ENCODE measurements at places on chromosomes 1 and 21. TPM values are rescaled to one million over a fixed set of nuclear protein-coding genes. Genes with fewer than 3 reads are reported as not detected.

The ATP5PB gene
- polyA plus RNA-seq, result 232 TPM

GRCh38 chr1:145936247-145936646 lies 9.0 kb upstream of the RBM8A start:
- no peak overlapping the region for H3K4me3 ChIP-seq
- no peaks in the 10 kb centered on the region for H3K4me1 ChIP-seq
- DNase-seq, result no peak

The RAB42 gene
- 16.6 TPM for polyA plus RNA-seq

DNA sequence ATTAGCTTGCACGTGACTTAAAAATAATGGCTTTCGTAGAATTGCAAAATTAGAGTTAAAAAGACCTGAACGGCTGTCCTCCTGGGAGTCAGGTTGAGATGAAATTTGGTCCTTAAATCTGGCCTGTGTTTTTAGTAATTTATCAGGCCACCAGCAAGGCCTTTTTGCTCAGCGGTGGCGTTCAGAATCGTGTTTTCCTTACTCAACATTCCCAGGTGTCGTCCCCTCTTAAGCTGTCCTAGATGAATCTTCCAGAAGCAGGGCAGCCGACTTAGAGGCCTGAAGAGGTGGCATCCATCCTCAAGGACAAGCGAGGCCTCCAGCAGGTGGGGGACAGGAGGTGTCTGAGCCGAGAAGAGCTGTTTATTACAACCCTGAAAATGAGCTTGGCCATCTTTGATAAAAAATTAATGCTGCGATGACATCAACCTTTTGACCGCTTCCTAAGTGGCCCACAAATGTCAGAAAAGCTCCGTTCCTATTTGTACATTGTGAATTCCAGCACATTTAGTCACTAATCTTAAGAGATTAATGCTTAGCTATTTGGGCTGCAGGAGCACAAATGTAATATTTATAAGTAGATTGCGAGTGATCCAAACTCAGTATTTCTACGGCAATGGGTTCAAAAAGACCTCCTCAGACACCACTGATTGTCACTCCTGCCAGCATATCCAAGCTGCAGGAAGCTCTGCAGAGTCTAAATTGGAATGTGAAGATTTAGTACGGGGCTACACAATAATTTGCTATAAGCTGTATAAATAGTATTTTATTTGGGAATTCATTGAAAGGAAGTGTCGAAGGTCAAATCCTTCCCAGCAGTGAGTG lies 344.1 kb upstream of the VAMP3 start:
- no peaks in the 10 kb centered on the region for H3K36me3 ChIP-seq
- DNase-seq, result no peak
- no peaks in the 10 kb centered on the region for H3K4me1 ChIP-seq
- no peaks in the 10 kb centered on the region for H3K27me3 ChIP-seq
- H3K27ac ChIP-seq, result no peak overlapping the region

The TAF5L gene
- 17.7 TPM for polyA plus RNA-seq

DNA sequence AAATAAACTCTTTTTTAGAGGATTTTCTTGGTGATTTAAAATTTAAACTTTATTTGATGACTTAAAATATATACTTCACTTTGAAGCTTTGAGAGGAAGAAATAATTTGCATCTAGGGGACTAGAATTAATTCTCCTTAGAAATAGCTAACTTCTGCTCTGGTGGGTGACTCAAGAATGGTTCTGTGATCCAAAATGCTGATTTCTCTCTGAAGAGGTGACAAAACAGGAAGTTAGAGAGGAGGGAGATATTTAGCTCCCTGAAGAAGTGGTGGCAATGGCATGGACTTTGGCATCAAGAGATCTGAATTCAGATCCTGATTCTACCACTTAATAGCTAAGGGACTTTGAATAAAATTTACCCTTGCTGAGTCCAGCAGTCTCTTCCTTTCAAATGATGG lies 125.8 kb upstream of the ATP1B1 start:
- H3K27me3 ChIP-seq, result no peaks in the 10 kb centered on the region
- H3K27ac ChIP-seq, result no peak overlapping the region
- no peak overlapping the region for H3K4me3 ChIP-seq
- no peaks in the 10 kb centered on the region for H3K4me1 ChIP-seq

The SH2D1B gene
- not detected for polyA plus RNA-seq

The TSPAN2 gene
- 7.4 TPM for polyA plus RNA-seq

DNA sequence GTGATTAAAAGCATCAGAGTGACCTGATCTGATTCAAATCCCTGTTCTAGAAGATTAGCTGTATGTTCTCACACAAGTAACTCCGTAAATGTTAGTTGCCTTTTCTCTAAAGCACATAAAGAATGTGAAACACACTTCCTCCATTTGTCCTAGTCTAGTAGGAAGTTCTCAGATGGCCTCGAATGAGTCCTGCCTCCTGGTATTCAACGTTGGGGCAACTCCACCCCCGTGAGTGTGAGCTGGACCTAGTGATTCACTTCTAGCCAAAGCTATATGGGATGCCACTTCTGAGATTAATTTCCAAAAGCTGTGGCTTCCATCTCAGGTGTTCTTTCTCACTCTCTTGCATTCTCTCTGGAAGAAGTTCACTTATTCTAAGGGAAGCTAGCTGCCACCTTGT lies 267.6 kb downstream of the GPATCH2 start:
- H3K36me3 ChIP-seq, result no peaks in the 10 kb centered on the region

The CHD5 gene
- 0.42 TPM for polyA plus RNA-seq

DNA sequence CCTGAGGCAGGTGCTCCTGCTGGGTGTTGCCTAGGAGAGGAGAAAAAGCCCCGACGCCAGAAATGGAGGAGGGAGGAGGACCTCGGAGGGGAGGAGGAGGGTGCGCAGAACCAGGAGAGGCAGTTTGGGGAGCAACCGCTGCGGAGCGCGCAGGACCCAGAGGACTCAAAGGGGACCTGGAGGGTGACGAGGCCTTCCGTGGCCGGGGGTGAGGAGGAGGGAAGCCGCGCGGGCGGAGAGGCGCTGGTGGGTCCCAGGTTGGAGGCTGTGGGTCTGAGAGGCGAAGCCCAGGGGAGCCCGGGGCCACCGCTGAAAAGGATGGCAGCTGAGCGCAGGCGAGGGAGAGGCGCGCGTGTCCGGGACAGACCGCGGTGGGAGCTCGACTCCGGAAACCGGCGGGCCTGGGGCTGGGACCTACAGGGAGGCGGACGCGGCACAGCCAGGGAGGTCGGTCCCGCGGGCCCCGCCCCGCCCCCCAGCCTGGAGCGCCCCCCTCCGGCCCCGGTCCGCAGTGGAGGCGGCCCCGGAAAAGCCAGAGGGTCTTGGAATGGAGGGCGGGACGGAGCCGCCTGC lies 15.1 kb downstream of the RNF223 start:
- peaks cover 14% of the 10 kb centered on the region for H3K4me1 ChIP-seq
- H3K27me3 ChIP-seq, result peaks cover 9% of the 10 kb centered on the region
- H3K27ac ChIP-seq, result no peak overlapping the region
- H3K36me3 ChIP-seq, result no peaks in the 10 kb centered on the region
- H3K4me3 ChIP-seq, result peak overlapping the region; percentile 44

DNA sequence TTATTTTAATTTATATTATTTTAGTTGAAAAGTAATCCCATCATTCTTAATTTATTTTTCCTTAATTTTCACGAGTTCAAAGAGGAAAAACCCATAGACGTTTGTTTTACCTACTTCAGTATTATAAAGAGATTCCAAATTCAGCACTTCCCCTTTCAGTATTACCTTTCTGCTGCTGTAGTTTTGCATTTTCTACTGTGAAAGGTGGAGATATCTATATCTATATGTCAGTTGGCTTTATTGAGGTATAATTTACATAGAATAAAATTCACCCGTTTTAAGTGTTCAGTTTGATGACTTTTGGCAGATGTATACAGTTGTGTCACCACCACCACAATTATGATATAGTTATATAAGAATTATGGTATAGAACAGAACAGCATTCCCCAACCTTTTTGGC lies 33.0 kb downstream of the MAST2 start:
- H3K4me1 ChIP-seq, result no peaks in the 10 kb centered on the region
- no peaks in the 10 kb centered on the region for H3K36me3 ChIP-seq
- H3K27me3 ChIP-seq, result no peaks in the 10 kb centered on the region
- no peak overlapping the region for H3K27ac ChIP-seq

The PEAR1 gene
- polyA plus RNA-seq, result 0.77 TPM

- no peak overlapping the region for H3K4me3 ChIP-seq
- no peaks in the 10 kb centered on the region for H3K4me1 ChIP-seq
- H3K27me3 ChIP-seq, result no peaks in the 10 kb centered on the region
- no peak for DNase-seq
- H3K27ac ChIP-seq, result no peak overlapping the region
- no peaks in the 10 kb centered on the region for H3K36me3 ChIP-seq
These were observed 99.9 kb downstream of the ROR1 start for GRCh38 chr1:63873751-63874150.

DNA sequence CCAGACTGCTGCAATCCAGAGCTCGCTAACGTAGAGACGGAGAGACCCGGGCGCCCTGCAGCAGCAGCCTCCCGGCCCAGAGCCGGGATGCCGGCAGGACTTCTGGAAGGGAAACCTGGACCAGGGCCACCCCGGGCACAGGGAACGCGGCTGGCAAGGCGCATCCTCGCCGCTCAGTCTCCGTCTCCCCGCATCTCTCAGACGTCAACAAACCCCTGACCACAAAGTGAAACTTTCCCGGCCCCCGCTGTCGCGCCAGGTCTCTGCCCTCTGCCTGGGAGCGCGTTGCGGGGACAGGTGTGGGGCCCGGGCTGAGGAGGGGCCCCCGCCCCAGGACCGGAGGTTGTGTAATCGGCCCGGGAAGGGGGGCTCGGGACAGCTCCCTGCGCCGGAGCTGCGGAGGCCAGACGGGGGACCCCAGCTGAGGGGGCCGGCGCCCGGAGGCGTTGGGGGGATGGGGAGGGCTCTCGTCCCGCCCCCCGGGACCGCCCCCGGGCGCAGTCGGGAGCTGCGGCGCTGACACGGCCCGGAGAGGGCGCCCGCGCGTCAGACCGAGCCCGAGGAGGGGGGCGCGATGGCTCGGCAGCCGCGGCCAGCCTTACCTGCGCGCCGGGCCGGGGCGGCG lies 116.6 kb upstream of the HIVEP3 start:
- H3K36me3 ChIP-seq, result no peaks in the 10 kb centered on the region
- H3K4me3 ChIP-seq, result peak overlapping the region; percentile 99
- H3K27me3 ChIP-seq, result no peaks in the 10 kb centered on the region
- no peak overlapping the region for H3K27ac ChIP-seq
- H3K4me1 ChIP-seq, result no peaks in the 10 kb centered on the region

DNA sequence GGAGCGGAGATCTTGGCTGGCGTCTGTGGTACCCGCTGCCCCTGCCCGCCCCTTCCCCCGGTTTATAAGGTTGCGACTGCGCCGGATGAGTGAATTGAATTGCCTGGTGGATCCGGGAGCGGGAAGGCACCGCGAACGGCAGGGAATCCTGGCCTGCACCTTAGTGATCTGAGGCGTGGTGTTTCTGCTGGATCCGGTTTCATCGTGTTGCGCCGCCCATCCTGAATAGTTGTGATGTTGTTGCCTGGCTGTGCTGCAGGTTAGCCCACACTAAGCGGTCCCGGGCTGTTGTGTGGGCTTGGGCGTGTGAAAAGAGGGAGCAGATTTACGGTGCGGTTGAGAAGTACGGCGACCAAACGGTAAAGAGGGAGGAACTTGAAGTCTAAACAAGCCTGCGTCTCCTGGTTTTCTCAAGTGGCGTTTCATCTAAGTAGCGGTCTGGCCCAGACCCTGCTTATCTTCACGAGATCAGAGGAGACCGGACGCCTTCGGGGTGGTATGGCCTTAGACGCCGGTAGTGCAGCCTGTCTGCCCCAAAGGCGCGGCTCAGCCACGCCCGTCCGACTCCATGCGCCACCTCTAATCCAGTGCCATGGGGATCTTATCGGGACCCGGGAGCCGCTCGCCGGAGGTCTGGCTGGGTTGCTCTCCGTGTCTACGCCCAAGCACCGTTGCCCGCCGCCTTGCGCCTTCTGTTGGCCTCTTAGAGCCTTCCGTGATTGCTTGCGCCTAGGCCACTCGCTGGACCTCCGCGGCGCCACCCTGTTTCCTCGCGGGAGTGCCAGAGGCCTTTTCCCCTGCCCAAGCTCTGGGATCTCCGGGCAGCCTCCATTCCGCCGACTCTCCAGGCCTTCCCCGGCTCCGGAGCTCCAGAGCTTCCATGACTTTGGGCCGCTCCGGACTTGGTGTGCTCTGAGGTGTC lies 87.5 kb upstream of the RHOU start:
- peaks cover 4% of the 10 kb centered on the region for H3K4me1 ChIP-seq
- H3K27ac ChIP-seq, result no peak overlapping the region
- H3K36me3 ChIP-seq, result no peaks in the 10 kb centered on the region
- DNase-seq, result peak; percentile 15

DNA sequence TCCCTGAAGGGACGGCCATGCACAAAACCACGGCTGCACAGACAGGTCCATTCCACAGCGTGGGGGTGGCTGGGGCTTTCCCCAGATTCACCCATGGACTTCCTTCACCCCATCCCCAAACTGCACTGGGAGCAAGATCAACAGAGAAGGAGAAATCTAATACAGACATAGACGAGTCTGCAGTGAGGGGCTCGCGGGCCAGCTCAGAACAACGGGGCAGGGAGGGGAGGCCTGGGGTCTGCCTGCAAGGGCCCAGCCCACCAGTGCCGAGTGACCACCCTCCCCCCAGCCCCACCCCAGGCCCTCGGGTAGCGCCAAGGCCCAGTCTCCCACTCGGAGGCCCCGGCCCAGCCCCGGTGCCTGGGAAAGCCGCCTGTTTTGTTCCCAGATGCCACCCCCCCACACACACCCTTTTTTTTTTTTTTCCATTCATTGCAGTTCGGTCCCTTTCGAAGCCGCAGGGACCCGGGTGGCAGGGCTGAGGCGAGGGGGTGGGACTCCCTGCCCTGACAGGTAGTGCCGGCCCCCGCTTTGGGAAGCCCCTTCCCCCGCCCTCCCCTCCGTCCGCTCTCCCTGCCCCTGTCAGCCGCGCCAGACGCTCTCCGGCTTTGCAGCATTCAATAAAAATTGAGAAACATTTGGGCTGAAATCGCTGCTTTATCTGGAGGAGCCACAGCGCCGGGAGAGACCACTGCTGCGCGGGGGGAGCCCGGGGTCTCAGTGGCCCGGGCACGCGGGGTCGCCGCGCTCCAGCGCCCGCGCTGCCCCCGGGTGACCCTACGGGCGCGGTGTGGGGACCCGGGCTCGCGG lies 543 bp upstream of the EPHB2 start:
- H3K27ac ChIP-seq, result no peak overlapping the region
- peak overlapping the region; percentile 24 for H3K4me3 ChIP-seq
- peaks cover 4% of the 10 kb centered on the region for H3K4me1 ChIP-seq
- H3K36me3 ChIP-seq, result no peaks in the 10 kb centered on the region
- peak; percentile 79 for DNase-seq
- H3K27me3 ChIP-seq, result peaks cover 9% of the 10 kb centered on the region

GRCh38 chr1:103112546-103112945 lies 4.2 kb upstream of the COL11A1 start:
- peaks cover 5% of the 10 kb centered on the region for H3K4me1 ChIP-seq
- no peaks in the 10 kb centered on the region for H3K27me3 ChIP-seq
- no peak for DNase-seq
- H3K4me3 ChIP-seq, result no peak overlapping the region
- no peaks in the 10 kb centered on the region for H3K36me3 ChIP-seq
- no peak overlapping the region for H3K27ac ChIP-seq

The KCNT2 gene
- polyA plus RNA-seq, result 2.3 TPM

- no peaks in the 10 kb centered on the region for H3K36me3 ChIP-seq
- H3K4me3 ChIP-seq, result no peak overlapping the region
These were observed 88.3 kb downstream of the RPE65 start for GRCh38 chr1:68361346-68361910.

The MPZ gene
- polyA plus RNA-seq, result 5.1 TPM

- no peaks in the 10 kb centered on the region for H3K36me3 ChIP-seq
- DNase-seq, result no peak
- H3K4me3 ChIP-seq, result peak within 1 kb of the TSS; percentile 90
- no peaks in the 10 kb centered on the region for H3K27me3 ChIP-seq
- peak within 1 kb of the TSS; percentile 93 for H3K27ac ChIP-seq
- H3K4me1 ChIP-seq, result peaks cover 4% of the 10 kb centered on the region
These were observed at the start of gene MPC2 for GRCh38 chr1:167936930-167937708. TSS of gene MPC2 (minus strand) at chr1:167937072. CDS start at chr1:167935841, 1,231 bp downstream.

The CRP gene
- polyA plus RNA-seq, result not detected

Data from H1 (cell line).